ENCODE measurements at places on chromosomes 2 and 18.

DNA sequence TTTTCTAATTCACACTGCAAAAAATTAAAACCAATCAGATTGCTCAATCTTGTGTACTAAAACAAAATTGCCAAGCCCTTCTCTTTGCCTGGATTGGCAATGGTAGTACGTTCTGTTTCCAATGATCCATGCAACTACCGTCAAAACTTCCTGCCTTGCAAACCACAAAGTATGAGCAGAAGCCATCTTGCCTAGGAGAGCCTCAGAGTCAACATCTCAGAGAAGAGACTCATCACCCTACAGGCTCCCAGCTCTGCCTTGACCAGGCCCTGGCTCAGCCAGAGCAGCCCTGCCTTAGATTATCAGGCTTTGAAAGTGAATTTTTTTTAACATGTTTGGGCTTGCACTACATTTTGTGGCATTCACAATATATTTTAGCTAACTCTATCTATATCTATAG is 574.1 kb downstream of the SATB2 start:
- DNase-seq, result peak; percentile 16

- DNase-seq, result no peak
These were observed 47.9 kb downstream of the RAB3GAP1 start for GRCh38 chr2:135099802-135100483.

- no peak for DNase-seq
These were observed 400.1 kb downstream of the CCDC85A start for GRCh38 chr2:56583796-56584315.

DNA sequence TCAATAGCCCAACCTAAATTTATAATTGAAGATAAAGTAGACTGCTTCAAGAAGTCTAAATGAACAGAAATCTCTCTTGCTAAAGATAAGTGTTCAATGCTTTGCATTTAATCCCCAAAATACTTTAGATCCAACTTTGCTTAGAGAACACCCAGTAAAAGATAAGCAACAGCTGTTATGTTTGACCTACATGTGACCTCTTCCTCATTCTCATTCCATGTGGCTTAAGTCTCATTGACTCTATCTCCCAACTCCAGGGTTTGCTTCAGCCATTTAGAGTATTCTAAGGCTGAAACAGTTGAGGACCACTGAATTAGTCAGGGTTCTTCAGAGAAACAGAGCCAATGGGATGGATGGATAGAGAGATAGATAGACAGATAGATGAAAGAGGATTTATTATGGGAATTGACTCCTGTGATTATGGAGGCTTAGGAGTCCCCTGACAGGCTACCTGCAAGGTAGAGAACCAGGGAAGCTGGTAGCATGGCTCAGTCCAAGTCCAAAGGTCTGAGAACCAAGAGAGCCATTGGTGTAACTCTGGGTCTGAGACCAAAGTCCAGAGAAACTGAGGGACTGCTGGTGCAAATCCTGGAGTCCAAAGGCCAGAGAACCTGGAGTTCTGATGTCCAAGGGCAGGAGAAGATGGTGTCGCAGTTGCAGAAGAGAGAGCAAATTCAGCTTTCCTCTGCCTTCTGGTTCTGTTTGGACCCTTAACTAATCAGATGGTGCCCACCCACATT is 32.1 kb downstream of the CRYGD start:
- DNase-seq, result no peak

- no peak for DNase-seq
These were observed 12.8 kb upstream of the PSD4 start for GRCh38 chr2:113160962-113161361.

DNA sequence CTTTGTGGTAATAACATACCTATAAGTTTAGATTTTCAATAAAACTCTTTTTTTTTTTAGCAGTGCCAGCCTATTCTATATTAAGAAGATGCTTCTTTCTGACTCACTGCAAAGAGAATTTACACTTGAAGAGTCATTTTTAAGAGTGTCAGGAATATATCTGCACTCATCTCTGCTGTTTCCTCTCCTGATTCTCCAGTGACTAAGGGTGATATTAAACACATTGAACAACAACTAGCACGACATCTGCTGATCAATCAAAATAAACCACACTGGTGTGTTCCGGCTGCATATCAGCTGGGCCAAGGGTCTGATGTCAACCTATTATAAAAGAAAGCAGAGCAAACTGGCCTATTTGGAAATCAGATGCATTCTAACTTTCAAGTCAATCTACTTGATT is 15.0 kb downstream of the RAB27B start:
- DNase-seq, result no peak

DNA sequence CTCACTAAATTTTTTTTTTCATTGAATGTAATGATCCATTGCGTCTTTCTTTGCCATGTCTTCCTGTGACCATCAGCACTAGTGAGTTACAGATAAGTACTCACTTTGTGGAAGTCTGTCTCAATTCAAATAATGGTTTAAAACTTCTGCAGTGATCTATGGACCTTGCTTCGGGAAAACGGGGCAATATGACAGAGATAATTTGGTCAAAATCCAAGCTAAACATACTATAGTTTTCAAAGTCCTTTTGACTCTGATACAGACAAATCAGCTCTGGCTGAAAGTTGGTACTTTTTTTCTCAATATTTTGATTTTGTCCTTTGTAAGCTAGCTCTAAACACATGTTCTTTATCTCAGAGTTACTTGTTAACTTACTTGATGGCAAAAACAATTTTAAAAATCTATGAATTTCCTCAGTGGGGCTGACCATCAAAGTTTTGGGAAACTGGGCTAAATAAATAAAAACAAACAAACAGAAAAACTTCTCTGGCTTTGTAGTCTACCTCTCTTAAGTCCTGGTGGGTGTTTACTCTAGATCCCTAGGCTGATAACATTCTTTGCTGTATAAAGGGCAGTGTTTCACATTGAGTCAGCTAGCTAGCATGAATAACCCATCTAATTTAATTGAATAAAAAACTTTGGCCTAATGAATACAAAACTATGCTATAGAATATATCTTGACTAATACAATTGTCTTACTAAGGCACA is 327.6 kb downstream of the RDH14 start:
- no peak for DNase-seq

GRCh38 chr2:206693399-206694137 is 24.6 kb downstream of the DYTN start:
- peak; percentile 76 for DNase-seq

DNA sequence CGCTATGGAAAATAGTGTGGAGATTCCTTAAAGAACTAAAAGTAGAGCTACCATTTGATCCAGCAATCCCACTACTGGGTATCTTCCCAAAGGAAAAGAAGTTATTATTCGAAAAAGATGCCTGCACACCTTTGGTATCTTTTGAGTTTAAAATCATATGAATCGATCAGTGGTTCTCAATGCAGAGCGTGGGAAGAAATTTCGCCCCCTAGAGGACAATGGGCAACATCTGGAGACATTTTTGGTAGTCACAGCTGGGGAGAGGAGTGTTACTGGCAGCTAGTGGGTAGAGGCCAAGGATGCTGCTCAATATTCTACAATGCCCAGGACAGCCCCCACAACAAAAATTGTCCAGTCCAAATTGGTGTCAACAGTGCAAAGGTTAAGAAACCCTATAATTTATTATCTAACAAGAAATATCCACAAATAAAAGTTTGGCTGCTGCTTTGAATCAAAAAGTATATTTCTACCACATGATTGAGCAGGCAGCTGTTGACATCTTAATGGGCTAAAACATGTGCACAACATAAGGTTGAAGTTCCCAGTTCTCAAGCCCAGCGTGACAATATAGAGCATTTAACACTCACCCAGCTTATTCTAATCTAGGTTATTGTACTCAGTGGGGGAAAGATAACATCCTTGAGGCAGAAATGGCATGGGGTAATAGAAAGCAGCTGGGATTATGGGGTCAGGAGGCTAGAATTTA is 425.7 kb downstream of the LRATD1 start:
- no peak for DNase-seq

GRCh38 chr2:199449956-199450355 is 7.8 kb downstream of the SATB2 start:
- no peak for DNase-seq
